Amniotic stem cell (primary cell): ENCODE measurements at places on chromosomes 6 and 20.

GRCh38 chr6:41028561-41029412 is 10.2 kb downstream of the UNC5CL start:
- DNase-seq, result no peak

GRCh38 chr6:168408504-168409136 is 32.4 kb upstream of the SMOC2 start:
- DNase-seq, result no peak

- no peak for DNase-seq
These were observed 170.5 kb downstream of the VEGFA start for GRCh38 chr6:43940393-43941087.

DNA sequence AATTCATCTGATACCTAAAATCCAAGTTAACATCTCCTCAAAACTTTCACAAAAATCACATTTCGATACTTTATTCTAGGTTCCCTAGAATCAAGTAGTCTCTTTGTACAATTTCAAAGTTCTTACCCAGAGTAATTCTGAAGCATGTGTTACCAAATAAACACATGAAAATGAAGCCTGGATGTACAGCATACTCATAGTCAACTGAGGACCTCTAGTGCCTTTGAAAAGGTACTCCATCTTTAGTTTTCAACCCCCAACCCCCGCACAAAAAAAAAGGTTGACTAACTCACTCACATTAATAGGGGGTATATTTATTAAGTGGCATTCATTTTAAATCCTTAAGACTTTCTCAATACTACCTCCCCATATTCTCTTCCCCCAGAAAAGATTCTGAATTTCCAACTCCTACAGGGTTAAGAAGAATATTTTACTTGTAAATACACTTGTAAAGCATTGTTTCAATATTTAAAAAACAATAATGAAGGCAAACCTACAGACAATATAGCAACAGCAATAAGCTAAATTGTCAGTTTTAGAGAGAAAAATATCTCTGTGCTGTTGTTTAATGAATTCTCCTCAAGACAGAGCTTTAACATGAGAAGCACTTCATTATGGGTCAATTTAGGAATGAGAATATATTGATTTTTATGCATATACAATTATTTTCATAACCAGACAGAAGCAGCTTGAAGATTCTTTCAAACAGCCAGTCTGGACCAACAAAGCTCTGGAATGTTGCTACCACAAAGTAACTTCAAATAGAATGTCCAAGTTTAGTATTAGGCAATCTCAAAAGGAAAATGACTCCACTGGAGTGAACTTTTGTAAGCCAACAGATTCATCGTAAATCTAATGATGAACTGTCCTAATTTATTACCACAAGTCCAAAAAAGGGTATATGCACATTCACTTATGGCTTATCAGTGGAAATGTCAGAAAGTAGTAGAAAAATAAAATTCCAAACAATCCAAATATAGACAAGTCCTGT is 3.3 kb downstream of the PLN start:
- DNase-seq, result peak; percentile 26

DNA sequence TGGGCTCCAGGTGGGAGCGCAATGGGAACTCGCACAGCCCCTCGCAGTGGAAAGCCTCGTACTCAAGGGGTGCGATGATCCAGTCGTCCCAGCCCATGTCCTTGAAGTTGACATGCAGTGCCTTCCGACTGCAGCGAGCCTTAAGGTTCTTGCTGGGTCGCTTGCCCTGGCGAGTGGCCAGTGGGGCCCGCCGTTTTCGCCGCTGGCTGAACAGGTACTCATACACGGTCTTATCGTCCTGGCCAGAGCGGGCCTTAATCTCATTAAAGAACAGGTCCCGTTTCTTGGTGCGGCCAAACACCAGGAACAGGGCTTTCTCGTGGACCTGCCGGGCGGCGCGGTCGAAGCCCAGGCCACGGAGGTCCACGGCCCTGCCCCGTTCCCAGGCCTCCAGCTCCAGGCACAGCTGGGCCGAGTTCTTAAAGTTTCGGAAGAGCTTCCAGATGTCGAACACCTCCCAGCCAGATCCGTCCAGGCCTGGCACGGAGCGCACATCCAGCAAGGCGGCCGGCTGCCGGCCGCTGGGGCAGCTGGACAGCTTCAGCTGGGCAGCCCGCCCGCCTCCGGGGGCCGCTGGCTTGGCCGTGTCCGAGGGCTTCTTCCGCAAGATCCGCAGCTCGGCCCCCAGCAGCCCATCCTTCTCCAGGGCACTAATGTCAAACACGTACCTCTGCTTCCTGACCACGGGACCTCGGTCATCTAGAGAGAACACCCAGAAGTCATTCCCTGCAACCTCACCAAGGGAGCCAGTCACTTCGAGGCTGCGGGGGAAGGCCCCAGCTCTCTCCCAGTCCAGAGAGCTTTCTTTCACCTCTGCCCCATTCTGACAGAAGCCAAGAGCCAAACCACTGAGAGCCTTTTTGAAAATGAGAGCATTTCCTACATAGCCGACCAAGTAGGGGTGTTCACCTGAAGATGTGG is 3.7 kb downstream of the GDF5 start:
- DNase-seq, result no peak

DNA sequence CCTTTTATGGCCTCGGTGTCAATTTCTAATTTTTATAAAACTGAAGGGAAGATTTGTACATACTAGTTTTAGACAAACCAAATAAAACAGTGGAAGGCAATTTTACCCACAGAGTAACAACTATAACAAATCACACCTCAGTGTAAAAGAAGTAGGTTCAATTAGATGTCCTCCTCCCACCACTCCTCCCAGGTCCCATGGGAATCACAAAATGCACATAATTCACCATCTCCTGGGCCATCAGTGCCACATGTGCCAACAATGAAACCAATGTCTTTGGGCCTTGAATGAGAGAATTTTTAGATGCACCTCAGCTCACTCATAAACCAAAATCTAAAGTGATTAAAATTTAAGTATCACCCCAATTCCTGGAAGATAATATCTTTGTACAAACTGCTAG is 267.8 kb downstream of the BTBD9 start:
- no peak for DNase-seq

DNA sequence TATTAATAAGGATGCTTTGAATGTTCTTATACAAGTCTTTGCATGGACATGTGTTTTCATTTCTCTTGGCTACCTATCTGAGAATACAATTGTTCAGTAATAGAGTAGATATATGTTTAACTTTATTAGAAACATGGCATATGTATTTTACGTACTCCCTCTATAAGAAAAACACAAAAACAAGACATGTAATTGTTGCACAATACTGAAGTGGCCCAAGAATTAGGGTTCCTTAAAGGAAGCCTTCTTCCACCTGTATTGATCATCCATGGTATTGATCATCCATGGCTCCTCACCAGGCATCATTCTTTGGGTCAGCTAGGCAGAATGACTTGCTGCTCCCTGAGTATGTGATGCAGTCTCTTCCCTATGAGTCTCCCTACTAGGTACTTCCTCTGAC is 20.2 kb upstream of the HIVEP2 start:
- no peak for DNase-seq

DNA sequence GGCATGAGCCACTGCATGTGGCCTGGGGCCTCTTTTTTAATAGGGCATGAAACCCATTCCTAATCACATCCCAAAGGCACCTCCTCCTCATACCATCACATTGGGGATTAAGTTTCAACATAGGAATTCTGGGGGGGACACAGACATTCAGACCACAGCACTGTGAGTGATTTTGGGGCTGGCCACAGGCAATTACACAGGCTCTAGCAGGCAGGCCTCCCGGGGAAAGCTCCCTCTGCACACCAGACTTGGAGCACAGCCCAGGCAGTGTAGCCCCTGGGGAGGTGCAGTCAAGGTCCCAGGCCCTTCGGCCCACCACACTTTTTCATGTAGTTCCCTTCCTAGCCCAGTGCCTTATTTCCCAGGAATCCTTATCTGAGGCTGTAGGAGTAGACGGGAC is 5.5 kb downstream of the SFT2D1 start:
- no peak for DNase-seq

- DNase-seq, result no peak
These were observed 88.3 kb downstream of the DLGAP4 start for GRCh38 chr20:36394340-36394965.
